ENCODE measurements at places on chromosomes 6 and 20.

DNA sequence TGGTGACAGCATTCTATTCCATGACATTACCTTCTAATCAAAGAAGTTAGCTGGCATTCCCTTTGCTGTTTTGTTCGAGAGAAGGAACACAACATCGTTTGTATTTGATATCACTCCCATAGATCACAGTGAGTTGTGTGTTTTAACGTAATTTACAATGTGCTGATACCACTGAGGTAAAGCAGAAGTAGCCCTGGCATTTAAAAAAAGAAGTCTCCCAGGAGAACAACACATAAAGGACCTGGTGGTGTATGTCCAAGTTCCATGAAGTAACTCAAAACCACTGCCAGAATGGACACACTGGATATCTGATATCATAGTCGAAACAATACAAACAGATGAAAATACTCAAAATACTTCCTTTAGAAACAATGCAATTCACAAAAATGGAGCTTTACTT lies 351.7 kb downstream of the RNGTT start:
- DNase-seq, result no peak

DNA sequence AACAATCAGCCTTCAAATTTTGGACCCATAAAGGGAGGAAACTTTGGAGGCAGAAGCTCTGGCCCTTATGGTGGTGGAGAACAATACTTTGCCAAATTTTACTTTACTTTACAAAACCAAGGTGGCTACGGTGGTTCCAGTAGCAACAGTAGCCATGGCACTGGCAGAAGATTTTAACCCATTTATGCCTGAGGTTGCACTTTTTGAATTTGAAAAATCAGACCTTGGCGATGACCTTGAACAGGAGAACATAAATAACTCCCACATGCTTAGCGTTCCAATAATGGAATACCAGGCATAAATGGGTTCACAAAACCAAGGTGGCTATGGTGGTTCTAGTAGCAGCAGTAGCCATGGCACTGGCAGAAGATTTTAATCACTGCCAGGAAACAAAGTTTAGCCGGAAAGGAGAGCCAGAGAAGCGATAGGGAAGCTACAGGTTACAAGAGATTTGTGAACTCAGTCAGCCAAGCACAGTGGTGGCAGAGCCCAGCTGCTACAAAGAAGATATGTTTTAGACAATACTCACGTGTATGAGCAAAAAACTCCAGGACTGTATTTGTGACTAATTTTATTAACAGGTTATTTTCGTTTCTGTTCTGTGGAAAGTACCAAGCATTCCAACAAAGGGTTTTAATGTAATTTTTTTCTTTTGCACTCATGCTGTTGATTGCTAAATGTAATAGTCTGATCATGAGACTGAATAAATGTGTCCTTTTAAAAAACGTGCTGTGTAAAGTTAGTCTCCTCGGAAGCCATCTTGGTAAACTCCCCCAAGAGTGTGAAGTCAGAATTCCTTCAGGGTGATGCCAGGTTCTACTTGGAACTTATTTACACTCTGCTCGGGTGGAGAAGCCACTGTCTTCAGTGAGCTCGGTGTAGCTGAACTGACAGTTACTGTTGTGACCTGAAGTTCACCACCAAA lies 6.7 kb downstream of the SFT2D1 start:
- DNase-seq, result no peak

- no peak for DNase-seq
Measured at GRCh38 chr6:87115402-87116135, 20.7 kb upstream of the CGA start.

DNA sequence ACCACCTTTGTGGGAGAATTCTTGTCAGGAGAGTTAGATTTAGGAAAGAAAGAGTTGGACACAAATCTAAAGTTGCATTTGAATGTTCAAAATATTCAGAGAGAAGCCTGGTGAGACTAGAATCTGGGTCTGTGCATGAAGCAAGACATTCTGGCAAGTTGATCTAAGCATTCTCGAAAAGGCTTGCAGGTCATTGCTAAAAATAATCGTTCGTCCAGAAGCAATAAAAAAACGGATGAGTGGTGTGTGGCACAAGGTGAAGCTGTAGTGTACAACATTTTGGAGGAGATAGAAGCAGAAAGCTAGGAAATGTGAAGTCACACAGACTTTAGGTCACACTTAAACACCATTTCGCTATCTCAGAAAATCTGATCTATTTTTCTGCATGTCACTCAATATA lies 114.9 kb upstream of the IFNGR1 start:
- no peak for DNase-seq

DNA sequence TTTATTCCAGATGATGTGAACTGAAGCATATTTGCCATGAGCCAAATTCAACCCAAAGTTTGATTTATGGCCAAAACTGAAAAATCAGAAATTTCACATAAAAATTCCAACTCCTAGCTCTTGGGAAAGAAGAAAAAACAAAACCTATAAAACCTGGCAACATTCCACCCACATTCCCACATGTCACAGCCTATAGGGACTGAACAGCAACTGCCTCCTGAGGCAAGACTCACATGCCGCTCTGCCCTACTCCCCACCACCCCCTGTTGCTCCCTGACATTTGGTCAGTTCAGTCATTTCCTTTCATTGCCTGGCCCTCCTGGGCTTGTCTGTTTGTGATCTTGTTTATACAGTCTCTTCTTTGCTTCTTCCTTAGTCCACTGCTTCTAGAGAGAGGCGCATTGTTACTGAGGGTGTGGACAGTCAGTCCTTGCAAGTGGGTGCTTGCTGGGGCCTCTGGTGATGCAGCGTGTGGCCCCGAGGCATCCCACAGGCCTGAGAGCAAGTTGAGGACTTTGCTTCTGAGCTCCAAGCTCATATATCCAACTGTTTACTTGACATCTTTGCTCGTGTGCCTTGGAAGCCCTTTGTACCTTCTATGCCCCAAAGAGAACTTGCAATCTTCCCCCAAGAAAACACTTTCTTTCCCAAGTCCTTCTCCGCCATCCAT lies 31.4 kb downstream of the NFATC2 start:
- no peak for DNase-seq

GRCh38 chr20:63090682-63091571 lies 84.2 kb upstream of the BHLHE23 start:
- peak; percentile 4 for DNase-seq

Measured in NCI-H2081 (cell line).